ENCODE measurements at places on chromosomes 11 and 22.
A peak's percentile ranks its signal among the peaks of the same experiment; 100 is the strongest.

DNA sequence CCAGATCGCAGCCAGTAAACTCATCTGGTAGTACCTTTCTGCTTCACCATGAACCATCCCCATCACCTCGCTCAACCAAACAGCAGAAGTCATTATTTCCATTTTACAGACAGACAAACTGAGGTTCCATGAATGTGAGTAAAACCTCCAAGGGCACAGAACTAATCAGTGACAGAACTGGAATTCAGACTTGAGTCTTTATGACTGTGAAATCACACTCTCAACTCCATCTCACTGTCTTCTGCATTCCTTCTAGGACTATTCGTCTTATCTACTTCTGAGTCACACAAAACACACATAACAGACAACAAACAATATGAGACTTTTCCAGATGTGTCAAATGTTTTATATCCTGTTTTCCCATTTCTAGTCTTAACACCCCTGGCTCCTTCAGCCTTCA is 9.3 kb upstream of the NUP50 start:
- no peak for DNase-seq

DNA sequence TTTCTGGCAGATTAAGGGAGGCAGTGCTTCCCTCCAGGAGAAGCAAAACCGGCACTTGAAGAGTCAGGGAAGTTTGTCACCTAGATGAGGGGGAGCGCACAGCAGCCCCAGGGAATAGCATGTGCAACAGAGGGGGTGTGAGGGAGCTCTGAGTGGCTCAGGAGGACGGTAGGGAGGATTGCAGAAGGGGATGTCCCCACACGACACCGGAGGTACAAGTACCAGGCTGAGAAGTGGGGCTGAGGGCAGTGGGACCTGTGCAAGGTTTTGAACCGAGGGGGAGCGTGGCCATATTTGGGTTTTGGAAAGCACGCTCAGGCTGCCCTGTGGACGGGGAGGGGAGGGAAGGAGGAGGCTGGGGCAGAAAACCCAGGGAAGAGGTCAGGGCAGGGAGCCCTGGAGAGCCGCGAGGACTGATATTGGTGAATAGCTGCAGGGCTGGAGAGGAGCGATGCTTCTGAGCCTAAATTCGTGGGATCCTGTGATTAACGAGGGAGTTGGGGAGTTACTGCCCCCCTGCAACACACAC is 17.9 kb upstream of the TMPRSS6 start:
- DNase-seq = no peak

DNA sequence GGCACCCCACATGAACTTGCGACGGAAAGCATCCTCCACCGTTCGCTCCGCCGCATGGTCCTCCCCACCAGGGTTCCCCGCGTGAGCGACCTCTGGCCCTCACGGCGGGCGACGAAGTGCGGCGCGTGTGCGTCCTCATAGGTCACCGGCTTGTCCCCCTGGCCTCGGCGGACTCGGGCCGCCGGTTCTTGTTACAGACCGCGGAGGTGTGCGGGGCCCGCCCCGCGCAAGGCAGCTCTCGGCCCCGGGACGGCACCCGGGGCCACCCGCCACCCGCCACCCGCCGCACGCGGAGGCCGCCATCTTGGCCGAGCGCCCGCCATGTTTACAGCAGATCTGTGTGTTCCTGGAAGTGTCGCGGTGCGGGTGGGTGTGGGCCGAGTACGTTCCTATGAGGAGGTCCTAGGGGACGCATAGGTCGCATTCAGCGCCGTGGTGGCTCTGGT is 3.5 kb upstream of the IFITM2 start:
- DNase-seq = no peak

DNA sequence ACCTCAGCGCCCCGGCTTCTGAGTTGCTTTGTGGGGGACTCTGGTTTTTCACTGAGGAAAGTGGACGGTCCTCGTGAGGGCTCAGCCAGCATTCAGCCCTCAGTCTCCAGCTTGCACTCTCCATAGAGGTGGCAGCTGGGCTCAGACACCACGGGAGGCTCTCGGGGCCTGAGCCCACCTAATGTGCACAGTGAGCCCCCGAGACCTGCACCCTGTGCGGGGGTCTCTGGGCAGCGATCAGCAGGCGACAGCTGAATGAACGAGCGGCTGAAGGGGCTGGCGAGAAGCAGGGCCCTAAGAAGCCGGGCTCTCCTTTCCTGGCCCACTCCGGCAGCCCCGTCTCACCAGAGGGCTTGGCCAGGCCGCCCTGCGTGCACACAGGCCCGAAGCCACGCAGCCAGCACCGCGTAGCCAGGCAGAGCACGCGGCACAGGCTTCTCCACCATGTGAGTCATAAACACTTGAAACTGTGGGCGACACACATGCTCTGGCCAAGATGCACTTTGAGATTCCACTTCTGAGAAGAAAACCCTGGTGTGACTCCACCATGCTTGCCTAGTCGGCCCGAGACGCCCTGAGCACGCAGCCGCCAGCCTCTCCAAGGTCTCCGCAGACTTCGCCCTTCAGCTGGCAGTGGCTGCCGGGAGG is 28.0 kb downstream of the TOLLIP start:
- no peak for DNase-seq

DNA sequence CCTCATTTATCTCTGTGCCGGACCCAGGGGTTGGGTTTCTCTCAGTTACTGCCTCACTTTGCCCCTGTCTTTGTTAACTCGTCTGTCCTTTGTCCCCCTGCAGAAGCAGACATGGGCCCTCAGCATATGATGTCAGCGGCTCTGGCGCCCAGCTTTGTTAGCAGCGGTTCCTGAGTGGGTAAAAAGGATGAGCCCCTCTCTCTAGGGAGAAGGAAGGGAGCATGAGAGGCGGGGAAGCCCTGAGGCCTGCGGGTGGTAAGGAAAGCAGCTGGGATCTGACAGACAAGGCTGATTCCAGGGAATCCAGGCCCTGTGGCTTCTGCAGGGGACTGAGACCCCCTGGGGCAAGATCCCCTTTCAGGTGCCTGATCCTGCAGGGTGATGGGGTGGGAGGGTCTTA is 51.7 kb downstream of the MCM5 start:
- DNase-seq = no peak

DNA sequence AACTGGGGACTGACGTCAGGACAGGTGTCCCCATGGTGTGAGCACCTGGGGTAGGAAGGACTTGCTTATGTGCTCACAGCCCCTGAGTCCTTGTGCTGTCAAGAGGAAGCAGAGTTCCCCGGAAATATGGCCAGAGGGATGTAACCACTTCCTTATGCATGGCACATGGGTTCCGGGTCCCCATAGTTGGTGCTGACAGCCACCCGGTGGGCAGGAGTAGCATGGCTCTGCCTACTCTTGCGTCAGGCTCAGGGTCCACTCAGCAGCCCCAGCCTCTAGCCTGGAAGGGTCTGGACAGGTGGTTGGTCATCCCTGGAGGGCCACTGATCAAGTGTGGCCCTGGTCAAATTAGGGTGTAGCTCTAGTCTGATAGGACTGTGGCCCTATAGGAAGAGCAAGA is 42.8 kb upstream of the CCND1 start:
- no peak for DNase-seq

DNA sequence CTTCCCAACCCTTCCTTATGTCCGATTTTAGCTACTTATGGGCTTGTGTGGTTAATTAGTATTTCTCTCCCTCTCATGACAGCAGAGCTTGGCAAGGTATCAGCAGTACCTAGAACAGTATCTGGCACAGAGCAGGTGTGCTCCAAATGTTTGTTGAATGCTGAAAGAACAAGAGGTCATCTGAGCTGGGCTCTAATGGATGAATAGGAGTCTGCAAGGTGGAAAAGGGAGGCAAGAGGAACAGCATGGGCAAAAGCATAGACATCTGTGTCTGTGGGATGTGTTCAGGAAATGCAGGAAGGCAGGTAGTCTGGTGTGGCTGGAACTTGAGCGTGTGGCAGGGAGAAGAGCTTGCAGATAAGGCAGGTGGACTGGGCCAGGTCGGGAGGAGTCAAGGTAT is 19.0 kb downstream of the PRG3 start:
- no peak for DNase-seq

GRCh38 chr11:63862923-63863322 is 24.0 kb downstream of the MARK2 start:
- no peak for DNase-seq

- no peak for DNase-seq
Measured at GRCh38 chr11:82969811-82970210, 68.3 kb downstream of the DDIAS start.

- DNase-seq = no peak
Measured at GRCh38 chr11:59746111-59746510, 9.1 kb upstream of the STX3 start.

DNA sequence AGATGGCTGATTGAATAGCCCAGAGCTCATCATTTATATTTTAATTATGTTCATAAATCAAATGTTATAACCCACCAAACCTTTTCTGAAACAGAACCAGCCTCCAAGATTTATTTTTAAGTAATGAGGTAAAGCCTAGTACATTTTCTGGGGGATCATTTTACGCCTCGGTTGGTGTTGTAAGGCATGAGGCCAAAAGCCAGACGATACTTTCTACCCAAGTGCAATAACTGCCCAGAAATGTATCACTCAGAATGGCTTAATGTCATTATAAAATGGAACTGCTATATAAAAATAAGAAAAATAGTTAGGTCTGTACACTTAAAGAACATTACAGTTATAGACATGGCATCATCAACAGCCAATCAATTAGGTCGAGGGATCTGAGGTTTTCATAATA is 283.3 kb downstream of the CADM1 start:
- no peak for DNase-seq

- DNase-seq = no peak
Measured at GRCh38 chr11:63375434-63375833, 5.8 kb downstream of the SLC22A9 start.

- no peak for DNase-seq
Measured at GRCh38 chr22:45565973-45566372, 63.3 kb downstream of the FBLN1 start.

GRCh38 chr11:126696982-126697381 is 303.6 kb downstream of the KIRREL3 start:
- no peak for DNase-seq

DNA sequence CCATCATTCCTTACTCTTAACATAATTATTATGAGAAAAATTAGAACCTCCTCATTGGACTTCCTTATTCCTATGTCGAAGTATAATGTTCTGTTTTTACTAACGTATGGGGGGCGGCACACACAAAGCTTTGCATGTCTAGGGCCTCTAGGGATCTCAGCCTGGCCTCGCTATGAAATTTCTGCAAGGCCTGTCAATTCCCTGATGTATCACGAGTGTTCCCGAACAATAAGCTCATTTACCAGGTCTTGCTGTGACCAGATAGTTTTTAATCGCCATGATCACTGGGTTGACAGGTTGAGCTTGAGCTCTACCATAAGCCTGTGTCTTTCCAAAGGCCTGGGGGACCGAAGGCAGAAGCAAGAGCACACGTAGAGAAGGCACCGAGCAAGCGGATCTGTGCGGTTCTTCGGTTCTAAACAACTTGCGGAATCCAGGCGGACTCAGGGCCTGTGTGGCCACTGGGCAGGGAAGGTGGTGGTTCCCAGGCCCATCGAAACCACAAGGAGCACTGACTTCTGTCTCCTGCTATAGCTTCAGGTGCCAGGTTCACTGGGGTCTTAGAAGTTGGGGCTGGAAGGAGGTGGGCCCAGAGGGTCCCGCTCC is 10.4 kb upstream of the FXYD2 start:
- no peak for DNase-seq

- DNase-seq = no peak
Measured at GRCh38 chr11:56214537-56214936, 19.5 kb downstream of the OR5T2 start.

GRCh38 chr11:43712676-43713075 is 32.1 kb downstream of the HSD17B12 start:
- no peak for DNase-seq

- no peak for DNase-seq
Measured at GRCh38 chr11:45384016-45384415, 97.9 kb upstream of the SYT13 start.

- no peak for DNase-seq
Measured at GRCh38 chr11:83024270-83024854, 47.3 kb downstream of the RAB30 start.

- DNase-seq = no peak
Measured at GRCh38 chr22:50728523-50728931, 9.5 kb upstream of the ACR start.

GRCh38 chr11:128497061-128497775 is 90.1 kb downstream of the ETS1 start:
- no peak for DNase-seq

DNA sequence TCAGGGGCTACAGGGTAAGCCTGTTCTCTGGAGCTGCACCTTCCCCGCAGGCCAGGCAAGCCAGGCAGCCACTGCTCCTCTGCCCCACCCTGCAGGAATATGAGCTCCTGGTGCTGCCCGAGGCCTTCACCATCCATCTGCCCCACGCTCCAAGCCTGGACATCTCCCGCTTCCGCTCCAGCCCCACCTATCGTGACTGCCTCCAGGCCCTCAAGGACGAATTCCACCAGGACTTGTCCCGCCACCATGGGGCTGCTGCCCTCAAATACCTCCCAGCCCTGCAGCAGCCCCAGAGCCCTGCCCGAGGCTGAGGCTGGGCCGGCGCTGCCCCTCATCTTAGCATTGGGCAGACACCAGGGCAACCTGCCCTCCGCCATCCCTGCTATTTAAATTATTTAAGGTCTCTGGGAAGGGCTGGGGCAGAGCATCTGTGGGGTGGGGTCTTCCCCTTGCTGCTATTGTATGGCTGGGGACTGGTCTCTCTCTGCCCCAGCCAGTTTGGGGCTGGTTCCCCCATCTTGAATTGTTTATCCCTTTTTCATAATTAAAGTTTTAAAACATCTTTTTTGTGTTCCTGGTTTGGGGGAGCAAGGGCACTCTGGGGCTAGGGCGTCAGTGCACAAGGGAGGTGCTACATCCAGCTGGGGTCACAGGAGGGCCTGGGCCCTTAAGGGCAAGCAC is 6.2 kb downstream of the LARGE2 start:
- DNase-seq = no peak

DNA sequence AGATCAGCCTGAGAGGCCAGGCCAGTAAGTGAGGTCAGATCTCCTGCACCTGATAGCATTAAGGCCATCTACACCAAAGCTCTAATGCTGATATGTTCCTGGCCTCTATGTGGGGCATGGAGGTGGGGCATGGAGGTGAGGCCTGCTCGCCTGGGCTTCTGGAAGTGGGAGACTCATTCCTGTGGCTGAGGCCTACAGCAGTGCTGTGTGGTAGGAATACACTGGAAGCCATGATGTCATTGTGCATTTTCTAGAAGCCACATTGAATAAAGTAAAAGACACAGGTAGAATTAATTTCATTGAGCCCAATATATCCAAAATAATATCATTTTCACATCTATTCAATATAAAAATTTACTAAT is 2.7 kb downstream of the PNPLA3 start:
- no peak for DNase-seq

DNA sequence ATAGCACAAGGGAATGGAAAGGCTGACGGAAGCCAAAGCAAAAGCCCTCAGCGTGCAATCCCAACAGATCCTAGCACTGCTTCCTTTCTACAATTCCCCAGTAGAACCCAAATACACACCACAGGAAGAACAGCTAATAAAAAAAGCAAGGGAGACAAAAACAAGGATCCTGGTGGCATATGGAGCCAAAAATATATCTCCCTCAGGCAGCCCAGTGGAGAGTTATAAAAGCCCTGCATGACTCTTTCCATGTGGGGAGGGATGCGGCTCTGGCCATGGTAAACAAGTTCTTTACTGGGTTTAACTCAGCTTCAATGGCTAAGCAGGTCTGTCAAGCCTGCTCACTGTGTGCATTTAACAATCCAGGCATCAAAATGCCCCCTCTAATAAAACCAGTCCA is 88.1 kb downstream of the PIWIL4 start:
- no peak for DNase-seq

- no peak for DNase-seq
Measured at GRCh38 chr11:7098235-7098832, 9.5 kb downstream of the RBMXL2 start.

- no peak for DNase-seq
Measured at GRCh38 chr11:130123414-130124040, 36.1 kb upstream of the ST14 start.

GRCh38 chr11:3984896-3985295 is 109.7 kb upstream of the RRM1 start:
- peak; percentile 15 for DNase-seq

Measured in stimulated activated CD4-positive, alpha-beta T cell treated with anti-CD3 and anti-CD28 coated beads, Interleukin-12 subunit alpha, Interleukin-12 subunit beta, amount 100 ng/mL, for 4 hours (primary cell).